ENCODE measurements at places on chromosomes 12 and 14.

- DNase-seq, result no peak
Measured at GRCh38 chr12:95551913-95552516, 739 bp upstream of the USP44 start.

DNA sequence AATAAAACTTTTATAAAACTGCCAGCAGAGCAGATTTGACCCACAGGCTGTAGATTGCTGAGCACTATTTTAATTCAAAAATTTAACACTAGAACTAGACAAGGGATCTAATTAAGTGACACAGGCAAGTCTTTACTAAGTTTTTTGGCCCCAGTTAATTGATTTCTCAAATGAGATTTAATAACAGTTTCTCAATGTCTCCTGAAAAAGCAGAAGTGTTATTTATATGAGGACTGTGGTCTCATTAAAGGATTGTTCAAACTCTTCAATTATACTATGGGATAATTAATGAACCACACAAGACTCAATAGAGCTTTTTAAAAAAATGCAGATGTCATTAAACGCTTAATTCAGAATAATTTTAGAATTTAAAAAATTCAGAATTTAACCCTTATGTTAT, 1.9 kb downstream of the HEATR5A start:
- DNase-seq, result no peak

GRCh38 chr12:129870796-129871195, 33.0 kb downstream of the TMEM132D start:
- no peak for DNase-seq

GRCh38 chr12:31317471-31318395, 8.2 kb downstream of the SINHCAF start:
- no peak for DNase-seq

GRCh38 chr12:1576410-1577241, 17.8 kb downstream of the FBXL14 start:
- no peak for DNase-seq

DNA sequence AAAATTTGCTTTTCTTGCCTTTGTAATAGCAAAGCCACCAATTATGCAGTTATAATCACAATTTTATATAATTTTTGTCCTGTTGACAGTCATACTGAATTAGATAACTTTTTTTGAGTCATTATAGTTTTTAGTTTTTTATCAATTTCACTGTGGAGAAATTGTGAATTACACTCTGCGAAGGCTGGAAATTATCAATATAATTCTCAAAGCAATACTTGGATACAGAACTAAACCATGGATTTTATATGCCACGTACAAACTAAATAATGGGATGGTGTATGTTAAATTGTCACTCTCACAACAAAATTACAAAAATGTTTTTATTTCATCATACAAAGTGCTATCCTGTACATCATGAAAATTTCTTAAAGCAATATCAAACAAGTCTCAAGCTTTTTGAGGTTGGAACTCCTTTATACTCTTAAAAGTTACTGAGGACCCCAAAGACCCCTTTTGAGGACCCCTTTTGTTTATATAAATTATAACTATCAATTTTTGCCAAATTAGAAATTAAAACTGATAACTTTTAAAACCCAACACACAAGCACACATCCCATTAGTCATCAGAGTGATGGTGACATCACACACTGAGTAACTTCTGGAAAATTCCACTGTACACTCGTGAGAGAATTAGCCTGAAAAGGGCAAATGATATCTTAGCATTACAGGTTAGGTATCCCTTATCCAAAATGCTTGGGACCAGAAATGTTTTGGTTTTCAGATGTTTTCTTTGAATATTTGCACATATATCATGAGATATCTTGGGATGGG, 19.8 kb upstream of the AQP2 start:
- no peak for DNase-seq

- peak; percentile 88 for DNase-seq
Measured at GRCh38 chr12:62724947-62725451, 210.0 kb downstream of the PPM1H start.

GRCh38 chr14:34619471-34619870, 10.5 kb downstream of the SNX6 start:
- DNase-seq, result no peak

GRCh38 chr12:19138551-19138950, 9.0 kb downstream of the PLEKHA5 start:
- no peak for DNase-seq

- DNase-seq, result no peak
Measured at GRCh38 chr12:64681200-64682052, 71.1 kb downstream of the RASSF3 start.

- no peak for DNase-seq
Measured at GRCh38 chr12:64192644-64193444, 29.3 kb downstream of the KICS2 start.

DNA sequence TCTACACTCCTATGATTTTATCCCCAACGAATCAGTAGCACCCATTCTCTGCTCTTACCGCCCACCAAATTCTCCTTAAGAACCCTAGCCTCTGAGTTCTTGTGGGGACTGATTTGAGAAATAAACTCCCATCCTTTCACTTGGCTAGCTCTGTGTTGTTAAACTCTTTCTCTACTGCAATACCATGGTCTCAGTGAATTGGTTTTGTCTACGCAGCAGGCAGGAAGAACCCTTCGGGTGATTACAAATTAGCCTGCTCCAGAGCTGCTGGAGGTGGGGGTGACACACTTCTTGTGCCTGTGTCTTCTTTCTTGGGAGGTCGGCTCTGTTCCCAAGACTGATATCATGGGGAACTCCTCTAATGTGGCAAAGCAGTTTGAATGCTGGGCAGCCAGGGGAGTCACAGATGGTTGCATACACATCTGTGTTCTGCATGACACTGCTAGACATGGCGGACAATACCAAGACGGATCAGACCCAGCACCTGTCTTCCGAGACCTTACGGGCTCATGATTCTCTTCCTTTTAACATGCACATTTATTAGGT, 1.6 kb upstream of the C1S start:
- no peak for DNase-seq

- DNase-seq, result no peak
Measured at GRCh38 chr12:18297902-18298301, 36.6 kb downstream of the PIK3C2G start.

GRCh38 chr14:54435500-54435981, 5.6 kb downstream of the CNIH1 start:
- no peak for DNase-seq

DNA sequence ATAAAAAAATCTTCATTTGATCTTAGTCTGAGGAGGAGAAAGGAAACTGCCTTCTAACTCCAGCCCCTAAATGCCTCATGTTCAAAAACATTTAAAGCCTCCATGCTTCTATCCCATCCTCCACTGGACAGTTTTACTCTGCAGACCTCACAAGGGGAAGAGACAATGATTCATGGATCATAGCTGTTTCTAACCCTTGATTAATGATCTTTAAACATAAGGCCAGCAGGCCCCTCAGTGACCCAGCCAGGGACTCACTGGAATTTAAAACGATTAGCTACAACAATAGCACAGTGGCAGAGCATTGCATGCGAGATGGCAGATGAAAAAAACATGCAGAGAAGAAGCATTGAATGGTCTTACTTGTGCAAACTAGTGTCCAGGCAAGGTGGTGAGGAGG, 6.0 kb downstream of the DCTN2 start:
- no peak for DNase-seq

- DNase-seq, result peak; percentile 57
Measured at GRCh38 chr14:61438860-61439765, 117.7 kb downstream of the PRKCH start.

DNA sequence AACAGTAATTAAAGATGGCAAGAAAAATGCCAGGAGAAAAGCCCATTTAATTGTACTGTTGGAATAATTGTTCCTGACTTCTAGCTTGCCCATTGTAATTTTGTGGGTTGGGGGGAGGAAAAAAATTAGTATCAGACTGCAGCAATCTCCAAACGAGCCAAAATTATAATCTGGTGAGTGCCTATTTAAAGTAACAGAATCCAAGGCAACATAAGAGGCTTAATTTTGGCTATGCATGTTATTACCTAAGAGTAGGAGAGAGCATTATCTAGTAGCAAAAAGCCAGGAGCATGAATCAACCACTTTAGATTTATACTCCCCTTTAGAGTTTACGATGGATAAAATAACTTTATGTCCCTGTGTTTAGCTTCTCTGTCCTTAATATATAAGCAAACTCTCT, 14.6 kb upstream of the DENND5B start:
- DNase-seq, result no peak

- DNase-seq, result no peak
Measured at GRCh38 chr12:3158851-3159465, 81.8 kb downstream of the TSPAN9 start.

- no peak for DNase-seq
Measured at GRCh38 chr14:41521891-41522290, 84.8 kb upstream of the LRFN5 start.

GRCh38 chr12:15532364-15532977, 210.2 kb downstream of the PTPRO start:
- DNase-seq, result peak; percentile 74

GRCh38 chr12:108322998-108323397, 16.1 kb downstream of the CMKLR1 start:
- no peak for DNase-seq

DNA sequence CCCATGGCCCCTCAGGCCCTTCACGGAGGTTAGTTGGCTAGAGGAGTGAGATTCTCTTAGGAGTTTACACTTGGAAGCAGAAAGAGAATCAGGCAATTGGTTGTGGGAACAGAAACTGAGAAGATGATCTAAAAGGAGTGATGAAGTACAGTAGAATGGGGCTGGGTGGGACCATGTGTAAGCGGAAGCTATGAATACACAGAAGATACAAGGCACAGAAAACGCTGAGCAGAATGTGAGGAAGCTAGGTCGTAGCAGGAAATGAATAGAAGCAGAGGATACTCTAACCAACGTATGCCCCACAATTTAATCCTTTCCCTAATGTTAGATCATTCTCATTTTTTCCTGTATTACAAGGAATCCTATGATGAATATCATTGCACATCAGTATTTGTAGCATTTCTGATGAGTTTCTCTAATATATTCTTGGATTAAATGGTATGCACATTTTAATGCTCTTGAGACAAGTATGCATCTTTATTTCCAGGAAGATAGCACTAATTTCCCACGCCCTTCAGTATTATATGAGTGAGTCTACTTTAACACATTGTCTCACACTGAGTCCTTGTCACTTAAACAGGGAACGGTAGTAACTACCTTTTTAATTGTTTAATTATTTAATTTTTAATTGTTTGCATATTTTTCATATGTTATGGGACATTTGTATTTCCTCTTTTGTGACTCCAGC, 273.2 kb downstream of the APAF1 start:
- DNase-seq, result no peak

- no peak for DNase-seq
Measured at GRCh38 chr12:94329366-94329765, 130.3 kb downstream of the CEP83 start.

DNA sequence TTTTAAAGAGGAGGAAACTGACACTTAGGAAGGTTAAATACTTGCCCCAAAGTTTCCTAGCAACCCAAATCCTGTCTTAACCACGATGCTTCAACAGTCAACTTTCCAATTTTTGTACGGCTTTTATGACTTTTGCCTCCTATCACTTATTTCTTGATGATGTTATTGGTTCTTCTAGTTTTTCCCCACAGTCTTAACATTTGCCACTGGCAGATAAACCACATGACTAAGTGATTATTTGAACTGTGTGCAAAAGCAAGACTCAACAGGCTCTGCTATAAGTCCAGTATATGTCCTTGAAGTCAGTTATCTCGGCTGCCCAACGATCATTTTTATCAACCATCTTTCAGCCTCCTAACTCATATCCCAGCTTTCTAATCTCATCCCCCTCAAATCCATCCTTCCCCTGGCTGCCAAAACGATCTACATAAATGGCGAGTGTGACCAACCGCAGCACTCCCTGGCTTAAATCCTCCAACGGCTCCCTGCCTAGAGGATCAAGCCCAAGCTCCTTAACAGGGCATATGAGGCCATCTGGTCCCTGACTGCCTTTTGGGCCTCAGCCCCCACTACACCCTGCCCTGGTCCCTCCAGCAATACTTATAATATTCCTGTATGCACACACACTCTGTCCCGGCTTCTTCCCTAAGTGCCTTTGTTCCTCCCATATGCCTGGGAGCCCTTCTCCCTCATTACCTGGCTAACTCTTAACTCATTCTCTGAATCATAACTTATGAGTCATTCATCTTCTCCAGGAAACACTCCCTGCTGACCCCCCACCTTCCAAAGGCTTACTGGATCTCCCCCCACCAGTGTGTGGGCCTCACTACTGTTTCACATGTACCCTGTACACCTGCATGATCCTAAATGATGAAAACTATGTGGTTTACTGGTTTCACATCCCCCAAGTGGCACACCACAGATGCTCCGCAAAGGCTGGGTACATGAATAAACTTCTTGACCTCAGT, 8.8 kb downstream of the VPS37B start:
- peak; percentile 78 for DNase-seq

DNA sequence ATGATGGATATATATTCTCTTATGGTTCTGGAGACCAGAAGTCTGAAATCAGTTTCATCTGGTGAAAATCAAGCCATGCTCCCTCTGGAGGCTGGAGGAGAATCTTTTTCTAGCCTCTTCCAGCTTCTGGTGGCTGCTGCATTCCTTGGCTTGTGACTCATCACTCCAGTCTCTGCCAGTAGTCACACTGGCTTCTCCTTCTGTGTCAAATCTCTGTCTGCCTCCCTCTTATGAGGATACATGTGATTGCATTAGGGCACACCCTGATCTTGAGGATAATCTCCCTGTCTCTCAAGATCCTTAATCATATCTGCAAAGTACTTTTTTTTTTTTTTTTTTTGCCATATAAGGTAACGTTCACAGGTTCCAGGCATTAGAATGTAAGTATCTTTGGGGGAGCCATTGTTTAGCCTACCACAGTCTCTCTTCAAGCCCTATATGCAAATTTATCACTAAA, 17.7 kb downstream of the DNAL1 start:
- peak; percentile 65 for DNase-seq

DNA sequence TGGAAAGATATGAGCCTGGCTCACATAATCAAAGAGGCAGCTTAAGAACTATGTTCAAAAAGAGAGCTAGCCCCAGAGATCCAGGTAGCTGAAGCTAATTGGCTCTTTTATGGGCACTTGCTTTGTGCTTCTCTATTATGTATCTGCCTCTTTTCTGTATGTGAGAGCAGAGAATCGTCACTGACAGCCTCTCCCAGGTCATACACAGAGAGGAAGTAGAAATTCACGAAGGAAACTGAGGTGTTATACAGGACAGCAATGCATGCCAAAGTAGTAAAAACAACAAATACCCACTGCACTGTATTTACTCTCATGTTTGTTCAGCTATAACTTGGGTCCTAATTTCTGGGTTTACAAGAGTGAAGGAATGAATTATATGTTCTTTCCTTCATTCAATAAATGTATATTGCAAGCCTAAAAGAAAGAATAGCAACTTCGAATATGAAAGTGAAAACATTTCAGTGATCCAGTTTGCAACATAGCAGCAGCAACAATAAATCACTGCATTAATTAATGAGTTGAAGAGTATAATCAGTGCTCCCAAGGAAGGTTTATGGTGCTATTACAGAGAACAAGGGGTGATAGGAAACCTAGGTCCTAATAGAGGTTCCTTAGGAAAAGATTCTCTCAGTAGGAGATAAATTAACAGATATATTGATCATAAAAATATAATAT, 47.1 kb upstream of the ATXN7L3B start:
- no peak for DNase-seq

- no peak for DNase-seq
Measured at GRCh38 chr12:30826276-30826675, 71.5 kb upstream of the CAPRIN2 start.

- no peak for DNase-seq
Measured at GRCh38 chr14:53108292-53109104, 44.6 kb downstream of the DDHD1 start.

GRCh38 chr12:24088751-24089509, 139.5 kb upstream of the SOX5 start:
- no peak for DNase-seq
